H1 (cell line): ENCODE measurements at places on chromosomes 6 and 20.

DNA sequence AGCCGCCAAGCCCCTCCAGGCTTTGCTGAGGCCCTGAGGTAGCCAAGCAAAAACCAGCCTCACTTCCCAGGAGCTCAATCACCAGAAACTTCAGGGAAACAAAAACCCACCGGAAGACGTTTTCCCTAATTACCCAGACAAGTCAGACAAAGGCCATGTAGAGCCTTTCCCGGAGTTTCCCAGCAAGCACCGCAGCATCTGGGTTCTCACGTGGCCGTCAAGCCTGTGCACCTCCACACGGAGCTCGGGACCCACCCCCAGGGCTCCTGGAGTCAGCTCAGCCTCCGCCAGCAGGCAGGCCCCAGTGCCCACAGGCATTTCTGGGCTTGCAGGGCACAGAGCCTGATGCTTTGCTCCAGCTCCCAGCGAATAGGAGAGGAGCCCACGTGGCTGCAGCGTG is 10.1 kb upstream of the MRGBP start:
- H3K4me3 ChIP-seq = no peak overlapping the region
- no peaks in the 10 kb centered on the region; the same call in 1 of the 2 replicates for H3K4me1 ChIP-seq
- no peaks in the 10 kb centered on the region for H3K27me3 ChIP-seq

GRCh38 chr20:40688129-40689099 is 622 bp downstream of the MAFB start:
- peak overlapping the region; percentile 27 for H3K4me3 ChIP-seq
- no peak overlapping the region for H3K27ac ChIP-seq
- DNase-seq = no peak
- no peaks in the 10 kb centered on the region for H3K36me3 ChIP-seq

DNA sequence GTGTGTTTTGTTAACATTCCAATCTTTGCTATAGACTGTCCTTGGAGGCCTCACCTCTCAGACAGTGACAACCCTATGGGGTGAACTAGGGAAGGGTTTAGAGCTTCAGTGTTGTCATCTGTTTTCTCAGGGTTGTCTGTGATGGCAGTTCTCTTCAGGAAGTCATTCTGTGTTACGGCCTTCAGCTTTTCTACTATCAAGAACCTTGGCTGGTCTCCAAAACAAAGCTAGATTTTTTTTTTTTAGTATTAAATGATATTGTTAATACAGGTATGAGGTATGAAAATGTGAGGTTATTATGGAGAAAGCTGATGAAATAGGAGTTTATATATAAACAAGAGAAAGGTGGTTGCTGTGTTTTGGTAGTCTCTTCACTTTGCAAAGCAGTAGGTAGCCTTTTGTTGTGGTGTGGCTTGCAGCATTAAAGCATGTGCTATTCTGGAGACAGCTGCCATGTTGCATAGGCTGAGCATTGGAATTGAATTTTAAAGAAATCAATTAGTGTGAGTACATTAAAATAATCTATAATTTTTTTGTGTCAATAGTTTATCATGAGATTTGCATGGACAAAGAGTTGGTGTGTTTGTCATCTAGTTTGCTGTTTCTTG is 162.6 kb downstream of the CARMIL1 start:
- no peaks in the 10 kb centered on the region for H3K4me1 ChIP-seq
- no peaks in the 10 kb centered on the region for H3K36me3 ChIP-seq
- H3K27me3 ChIP-seq = no peaks in the 10 kb centered on the region
- no peak overlapping the region for H3K27ac ChIP-seq

DNA sequence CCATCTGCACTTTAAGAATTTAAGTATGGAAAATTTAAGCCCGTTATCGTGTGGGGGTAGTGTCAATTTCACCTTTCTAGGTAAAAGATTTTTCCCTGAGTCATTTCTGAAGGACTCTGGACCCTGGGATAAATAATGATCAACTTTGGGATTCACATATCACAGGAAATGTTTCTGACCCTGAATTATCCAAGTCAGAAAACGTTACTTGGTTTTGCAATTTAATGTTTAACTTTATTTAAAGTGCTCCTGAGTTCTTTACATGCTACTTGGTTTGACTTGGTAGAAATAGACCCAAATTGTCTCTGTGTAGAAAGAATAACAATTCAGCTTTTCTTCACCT is 1.5 kb upstream of the SLC17A3 start:
- no peak overlapping the region for H3K27ac ChIP-seq
- H3K36me3 ChIP-seq = no peaks in the 10 kb centered on the region
- H3K27me3 ChIP-seq = no peaks in the 10 kb centered on the region
- no peak for DNase-seq
- H3K4me1 ChIP-seq = no peaks in the 10 kb centered on the region

DNA sequence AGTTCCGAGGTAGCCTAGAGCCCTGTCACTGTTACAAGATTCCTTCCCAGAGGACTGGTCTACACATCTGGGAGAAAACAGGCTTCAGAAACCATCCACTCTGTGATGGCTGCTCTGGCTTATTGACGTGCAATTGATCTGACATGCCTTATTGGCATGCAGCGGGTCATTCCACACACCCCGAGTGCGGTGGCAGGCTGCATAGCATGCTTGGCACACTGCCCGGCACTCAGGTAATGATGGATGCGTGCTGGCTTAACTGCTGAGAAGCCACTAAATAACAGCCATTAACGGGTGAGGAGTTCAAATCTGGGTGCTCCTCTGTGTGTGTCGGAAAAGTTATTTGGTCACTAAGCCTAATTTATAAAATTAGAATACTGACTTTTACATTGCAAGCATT is 67.9 kb upstream of the CDH4 start:
- no peak overlapping the region for H3K27ac ChIP-seq
- H3K4me1 ChIP-seq = no peaks in the 10 kb centered on the region
- no peaks in the 10 kb centered on the region for H3K36me3 ChIP-seq
- DNase-seq = no peak
- H3K27me3 ChIP-seq = peaks cover 2% of the 10 kb centered on the region; the same call in 1 of the 2 replicates

DNA sequence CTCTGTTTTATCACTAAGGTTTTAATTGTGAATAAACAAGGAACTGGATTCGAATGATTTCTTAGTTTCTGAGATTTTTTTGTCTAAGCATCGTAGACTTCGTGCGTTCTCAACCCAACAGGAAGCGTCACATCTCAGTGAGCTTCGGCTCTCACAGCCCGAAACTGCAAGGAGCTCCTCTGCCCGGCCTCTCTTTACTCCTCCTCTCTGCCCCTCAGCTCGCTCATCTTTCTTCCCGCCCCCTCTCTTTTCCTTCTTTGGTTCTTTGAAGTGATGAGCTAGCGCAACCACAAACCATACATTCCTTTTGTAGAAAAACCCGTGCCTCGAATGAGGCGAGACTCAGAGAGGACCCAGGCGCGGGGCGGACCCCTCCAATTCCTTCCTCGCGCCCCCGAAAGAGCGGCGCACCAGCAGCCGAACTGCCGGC is 480 bp upstream of the NT5E start:
- H3K4me1 ChIP-seq = no peaks in the 10 kb centered on the region
- H3K27me3 ChIP-seq = peaks cover 49% of the 10 kb centered on the region
- H3K36me3 ChIP-seq = no peaks in the 10 kb centered on the region
- DNase-seq = no peak

DNA sequence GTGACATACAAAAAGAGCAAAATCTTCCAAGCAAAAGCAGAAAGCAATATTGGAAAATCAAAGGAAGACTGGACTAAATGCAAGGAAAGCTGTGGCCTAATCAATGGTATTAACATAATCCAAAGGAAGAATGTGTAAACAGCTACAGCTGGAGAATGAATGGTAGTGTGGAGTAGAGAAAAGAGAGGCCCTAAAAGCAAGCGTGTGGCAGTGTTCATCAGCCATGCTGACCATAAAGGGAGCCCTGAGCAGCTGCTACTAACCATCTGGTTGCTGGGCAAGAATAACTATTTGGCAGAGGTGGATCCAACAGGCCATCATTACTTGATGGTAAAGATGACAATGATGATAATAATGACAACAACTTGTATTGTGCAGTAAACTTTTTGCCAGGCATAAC is 148.5 kb upstream of the BEND6 start:
- no peaks in the 10 kb centered on the region for H3K27me3 ChIP-seq
- H3K36me3 ChIP-seq = no peaks in the 10 kb centered on the region
- H3K4me1 ChIP-seq = no peaks in the 10 kb centered on the region
- no peak overlapping the region for H3K27ac ChIP-seq

DNA sequence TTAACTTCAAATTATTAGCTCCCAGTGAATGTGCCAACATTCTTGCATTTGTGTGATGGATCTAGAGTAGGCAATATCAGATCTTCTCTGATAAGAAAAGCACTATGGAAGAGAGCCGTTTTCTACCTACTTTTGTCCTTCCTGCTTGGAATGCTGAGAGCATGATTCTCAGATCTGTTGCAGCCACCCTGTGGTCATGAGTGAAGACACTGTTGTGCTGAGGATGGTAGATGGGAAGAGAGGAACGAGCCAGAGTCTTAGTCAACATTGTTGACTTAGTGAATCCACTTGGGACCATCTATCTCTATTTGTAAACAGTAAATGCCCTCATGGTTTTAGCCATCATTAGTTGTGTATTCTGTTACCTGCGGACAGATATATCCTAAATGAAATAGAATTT is 202.6 kb downstream of the CD109 start:
- H3K36me3 ChIP-seq = 0 out of 2 replicates have a peak, but pooled peaks cover 2% of the 10 kb centered on the region
- H3K4me3 ChIP-seq = no peak overlapping the region
- H3K27ac ChIP-seq = no peak overlapping the region
- no peaks in the 10 kb centered on the region for H3K4me1 ChIP-seq
- DNase-seq = no peak

- H3K27me3 ChIP-seq = no peaks in the 10 kb centered on the region
- H3K36me3 ChIP-seq = peaks cover 46% of the 10 kb centered on the region
- no peak overlapping the region for H3K27ac ChIP-seq
- no peaks in the 10 kb centered on the region for H3K4me1 ChIP-seq
- no peak for DNase-seq
- H3K4me3 ChIP-seq = no peak overlapping the region
Measured at GRCh38 chr6:154806804-154807203, 73.6 kb downstream of the SCAF8 start.
